EL (cell line): ENCODE measurements at places on chromosomes 12 and 14.
A peak's percentile ranks its signal among the peaks of the same experiment; 100 is the strongest.

- DNase-seq, result no peak
Measured at GRCh38 chr12:8606890-8607289, 5.8 kb downstream of the AICDA start.

GRCh38 chr14:64758025-64758521 is 53.8 kb downstream of the PLEKHG3 start:
- DNase-seq, result peak; percentile 41

- DNase-seq, result no peak
Measured at GRCh38 chr14:93731753-93732152, 56.5 kb downstream of the PRIMA1 start.

- DNase-seq, result peak; percentile 72
Measured at GRCh38 chr14:90091393-90091792, 29.6 kb downstream of the KCNK13 start.

DNA sequence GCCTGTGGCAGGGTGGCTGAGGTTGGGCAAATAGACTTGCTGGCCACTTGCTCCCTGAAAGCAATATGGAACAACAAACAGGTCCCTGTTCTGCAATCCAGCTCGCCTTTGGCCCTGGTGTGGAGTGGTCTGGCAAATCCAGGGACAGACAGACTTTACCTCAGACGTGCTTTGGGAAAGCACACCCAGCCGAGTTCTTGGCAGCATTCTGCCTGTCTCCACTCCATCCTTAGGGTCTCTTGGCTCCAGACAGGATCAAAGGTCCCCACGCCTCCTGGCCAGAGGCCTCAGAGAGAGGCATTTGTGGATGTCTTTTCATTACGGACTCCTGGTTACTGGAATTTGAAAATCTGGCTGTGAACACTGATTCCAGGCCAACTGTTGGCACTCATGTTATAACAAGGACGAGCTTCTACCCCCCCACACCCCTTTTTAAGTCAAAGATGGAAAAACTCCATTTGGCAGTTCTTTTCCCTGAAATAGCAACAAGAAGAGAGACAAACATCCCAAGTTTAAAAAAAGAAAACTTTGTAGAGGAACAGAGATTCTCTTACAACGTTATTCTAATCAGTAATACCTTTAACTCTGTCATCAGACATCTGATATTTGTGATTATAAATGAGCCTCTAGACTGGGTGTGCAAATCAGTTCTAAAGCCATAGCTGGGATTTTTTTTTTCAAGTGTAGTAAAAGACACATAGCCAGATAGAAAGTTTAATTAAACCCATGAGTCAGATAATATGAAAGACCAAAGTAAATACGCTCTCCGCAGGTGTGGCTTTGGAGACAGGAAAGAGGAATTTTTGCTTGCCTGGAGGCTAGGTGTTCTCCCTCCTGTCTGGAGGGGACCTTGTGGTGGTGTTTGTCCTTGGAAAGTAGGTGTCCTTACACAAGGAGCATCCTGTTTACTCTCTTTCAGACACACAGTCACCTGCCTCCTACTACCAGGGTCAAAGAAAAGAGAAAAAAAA is 60.7 kb downstream of the GALNT8 start:
- no peak for DNase-seq

- DNase-seq, result no peak
Measured at GRCh38 chr14:29928117-29928640, 532 bp upstream of the PRKD1 start.
